ENCODE measurements at places on chromosomes 6 and 20. TPM values are rescaled to one million over a fixed set of nuclear protein-coding genes. Genes with fewer than 3 reads are reported as not detected.
A peak's percentile ranks its signal among the peaks of the same experiment; 100 is the strongest.

GRCh38 chr6:46954837-46955451 is 33.2 kb upstream of the ADGRF5 start:
- no peak for DNase-seq

The METTL24 gene
- not detected for total RNA-seq

DNA sequence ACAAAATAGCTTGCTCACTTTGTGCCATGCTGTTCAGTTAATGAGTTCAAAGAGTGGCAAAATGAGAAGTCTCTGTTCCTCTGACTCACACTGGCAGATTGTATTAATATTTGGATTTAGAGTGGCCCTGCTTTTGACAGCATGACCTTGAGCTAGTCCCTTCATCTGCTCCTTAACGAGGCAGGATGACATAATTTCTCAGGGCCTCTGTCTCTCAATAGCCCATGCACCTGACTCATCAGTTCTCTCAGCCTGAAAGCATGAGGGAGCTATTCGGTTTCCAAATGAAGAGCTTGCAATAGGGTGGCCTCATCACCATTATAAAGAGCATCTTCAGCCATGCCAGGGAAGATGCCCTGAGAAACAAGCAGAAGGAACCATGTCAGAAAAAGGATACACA is 38.2 kb downstream of the CAP2 start:
- DNase-seq, result no peak

The KCNQ5 gene
- 7.2 TPM for total RNA-seq

The ECI2 gene
- 45.5 TPM for total RNA-seq

- no peak for DNase-seq
Observed at GRCh38 chr6:97438011-97438671, 155.1 kb upstream of the MMS22L start.

DNA sequence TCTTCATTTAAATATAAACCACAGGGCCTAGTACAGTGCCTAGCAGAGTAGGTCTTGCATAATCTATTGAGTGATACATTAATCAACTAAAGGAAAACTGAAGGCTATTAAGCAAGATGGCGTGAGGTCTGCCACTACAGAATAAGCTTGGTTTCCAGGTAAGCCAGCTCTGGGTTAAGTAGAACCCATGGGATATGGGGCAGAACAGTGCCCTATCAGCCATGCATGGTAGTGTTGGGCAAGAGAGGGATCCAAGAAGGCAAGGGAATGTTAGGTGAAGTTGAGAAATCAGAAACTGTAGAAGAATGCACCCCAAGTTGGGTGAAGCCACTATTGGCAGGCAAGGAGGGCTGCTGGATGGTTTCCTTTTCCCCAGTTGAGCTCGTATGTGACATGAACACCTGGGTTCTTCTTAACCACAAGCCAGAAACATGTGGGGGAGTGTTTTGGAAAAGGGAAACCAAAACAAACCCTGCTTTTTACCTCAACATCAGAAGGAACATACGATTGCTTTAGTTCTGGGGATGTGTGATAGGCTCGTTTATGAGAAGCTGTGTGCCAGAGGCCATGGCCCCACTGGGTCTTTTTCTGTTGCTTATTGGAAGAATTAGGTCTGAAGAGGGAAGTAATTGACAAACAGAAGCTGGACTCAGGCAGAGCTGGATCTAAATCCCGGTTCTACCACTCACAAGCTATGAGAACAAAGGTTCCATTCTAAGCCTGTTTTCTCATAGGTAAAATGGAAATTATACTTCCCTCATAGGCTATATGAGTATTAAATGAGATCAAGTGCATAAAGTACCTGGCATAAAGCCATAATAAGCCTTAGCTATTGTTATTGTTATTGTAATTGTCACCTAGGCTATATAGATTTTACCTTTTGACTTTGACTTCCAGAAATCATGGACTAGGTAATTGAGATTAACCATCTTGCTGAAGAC is 33.5 kb downstream of the NEDD9 start:
- DNase-seq, result peak; percentile 78

DNA sequence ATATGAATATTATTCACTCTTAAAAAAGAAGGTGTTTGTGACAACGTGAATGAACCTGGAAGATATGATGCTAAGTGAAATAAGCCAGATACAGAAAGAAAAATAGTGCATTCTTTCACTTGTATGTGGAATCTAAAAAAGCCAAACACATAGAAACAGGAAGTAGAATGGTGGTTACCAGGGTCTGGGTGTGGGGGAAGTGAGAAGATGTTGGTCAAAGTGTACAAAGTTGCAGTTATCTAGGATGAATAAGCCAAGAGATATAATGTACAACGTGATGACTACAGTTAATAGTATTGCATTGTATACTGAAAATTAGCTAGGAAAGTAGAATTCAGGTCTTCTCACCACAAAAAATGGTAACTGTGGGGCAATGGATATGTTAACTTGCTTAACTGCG is 151.1 kb upstream of the HCRTR2 start:
- no peak for DNase-seq

GRCh38 chr20:58877050-58877975 is 24.8 kb downstream of the GNAS start:
- no peak for DNase-seq

The MYLK4 gene
- total RNA-seq, result 0.18 TPM

GRCh38 chr6:815348-815738 is 122.4 kb upstream of the EXOC2 start:
- DNase-seq, result no peak

The NHSL1 gene
- total RNA-seq, result 0.35 TPM

The TPX2 gene
- total RNA-seq, result 159 TPM

DNA sequence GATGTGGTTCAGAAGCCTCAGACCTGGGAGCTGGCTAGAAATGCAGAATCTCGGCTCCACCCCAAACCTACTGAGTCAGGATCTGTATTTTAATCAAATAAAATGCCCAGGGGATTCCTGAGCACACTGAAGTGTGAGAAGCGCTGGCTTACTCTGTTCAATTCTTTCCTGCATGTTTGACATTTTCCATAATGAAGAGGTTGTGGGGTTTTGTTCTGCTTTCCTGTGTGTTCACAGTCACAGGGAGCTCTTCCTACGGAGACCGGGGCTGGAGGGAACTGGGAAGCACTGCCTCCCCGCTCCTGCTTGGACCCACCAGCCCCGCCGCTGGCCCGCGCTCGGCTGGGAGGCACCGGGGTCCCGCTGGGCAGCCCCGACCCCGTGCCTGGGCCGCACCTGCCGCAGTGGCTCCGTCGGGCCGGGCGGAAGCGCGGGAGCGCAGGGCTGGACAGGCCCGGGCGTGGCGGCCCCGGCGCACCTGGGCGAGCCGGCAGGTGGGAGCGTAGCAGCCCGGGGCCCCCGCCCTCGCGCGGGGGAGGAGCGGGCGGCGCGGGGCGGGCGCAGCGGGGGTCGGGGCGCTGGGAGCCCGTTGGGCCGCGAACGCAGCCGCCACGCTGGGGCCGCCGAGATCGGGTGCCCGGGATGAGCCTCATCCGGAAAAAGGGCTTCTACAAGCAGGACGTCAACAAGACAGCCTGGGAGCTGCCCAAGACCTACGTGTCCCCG is at the start of gene MAPK13:
Gene MAPK13 (plus strand): TSS at position 573 of the 726 bp plus-strand sequence. CDS start 70 bp downstream, at position 643.
- no peak for DNase-seq

The BEND3 gene
- 4.7 TPM for total RNA-seq

GRCh38 chr20:3168079-3168828 is 5.1 kb downstream of the LZTS3 start:
- DNase-seq, result no peak

DNA sequence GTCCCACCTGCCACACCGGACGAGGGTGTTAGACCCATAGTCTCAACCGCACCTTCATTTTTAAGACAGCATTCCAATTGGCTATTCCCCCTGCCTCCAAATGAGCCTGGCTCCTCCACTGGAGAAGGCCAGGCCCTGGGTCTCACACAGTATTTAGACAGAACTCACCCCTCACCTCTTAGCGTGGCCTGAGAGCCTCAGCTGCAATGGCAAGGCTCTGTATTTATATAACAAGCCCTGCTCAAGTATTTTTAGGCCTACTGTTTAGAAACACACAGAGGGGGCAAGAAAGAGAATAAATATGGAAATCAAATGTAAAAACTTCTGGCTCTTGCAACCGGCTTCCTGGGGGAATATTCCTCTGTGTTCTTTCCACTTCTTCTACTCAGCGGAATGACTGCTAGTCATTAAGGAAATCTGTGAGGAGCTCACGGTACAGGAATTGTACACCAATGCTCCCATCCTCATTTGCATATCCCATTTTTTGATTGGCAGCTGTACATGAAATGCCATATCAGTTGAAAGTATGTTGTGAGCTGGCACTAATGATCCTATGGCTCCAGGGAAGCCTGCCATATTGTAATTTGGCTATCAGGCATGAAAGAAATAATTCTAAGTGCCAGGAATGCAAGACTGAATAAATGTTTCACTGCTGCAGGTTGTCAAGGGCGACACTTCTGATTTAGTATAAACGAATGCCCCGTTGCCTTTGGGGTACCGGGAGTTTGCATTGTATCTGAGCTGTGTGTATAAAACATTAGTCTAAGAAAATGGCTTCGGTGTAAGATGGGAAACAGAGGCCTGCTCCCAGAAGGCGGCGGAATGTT is 207.5 kb downstream of the ZNF217 start:
- DNase-seq, result no peak

The SAPCD1 gene
- 12.8 TPM for total RNA-seq

GRCh38 chr6:144055121-144055931 is 40.0 kb downstream of the SF3B5 start:
- DNase-seq, result peak; percentile 83

GRCh38 chr6:161921602-161922395 is 647.9 kb upstream of the AGPAT4 start:
- no peak for DNase-seq

GRCh38 chr6:2480267-2480966 is 235.0 kb upstream of the GMDS start:
- no peak for DNase-seq

The SPINT3 gene
- not detected for total RNA-seq

DNA sequence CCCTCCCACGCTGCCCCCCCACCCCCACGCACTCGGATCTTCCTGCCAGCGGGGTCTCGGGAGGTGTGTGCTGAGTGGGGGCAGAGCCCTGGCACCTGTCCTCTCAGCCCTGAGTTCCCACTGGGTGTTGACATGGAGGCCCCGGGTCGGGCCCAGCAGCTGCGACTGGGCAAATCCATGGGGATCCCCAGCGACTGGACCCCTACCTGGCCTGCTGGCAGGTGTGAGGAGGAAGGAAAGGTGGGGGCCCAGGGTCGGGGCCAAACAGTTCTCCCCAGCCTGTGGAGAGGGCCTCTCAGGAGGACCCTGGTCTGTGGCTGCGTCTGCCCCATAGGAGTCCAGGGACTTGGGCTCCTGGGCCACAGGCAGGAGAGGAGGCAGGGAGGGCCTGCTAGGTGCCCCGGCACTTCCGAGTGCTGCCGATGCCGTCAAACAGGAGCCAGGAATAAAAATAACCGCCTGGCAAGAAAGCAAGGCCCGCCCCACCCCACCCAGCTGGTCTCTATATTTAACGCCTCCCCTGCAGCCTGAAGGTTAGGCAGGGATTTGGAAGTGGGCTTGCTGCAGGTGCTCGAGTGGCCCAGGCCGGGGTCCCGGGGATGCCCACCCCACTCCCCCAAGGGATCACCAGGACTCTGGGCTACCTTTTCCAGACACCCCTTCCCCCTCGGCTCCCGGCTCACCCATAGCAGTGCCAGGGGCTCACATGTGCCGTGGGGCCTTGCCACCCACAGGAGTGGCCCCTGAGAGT is 1.4 kb upstream of the EEF1A2 start:
- no peak for DNase-seq

DNA sequence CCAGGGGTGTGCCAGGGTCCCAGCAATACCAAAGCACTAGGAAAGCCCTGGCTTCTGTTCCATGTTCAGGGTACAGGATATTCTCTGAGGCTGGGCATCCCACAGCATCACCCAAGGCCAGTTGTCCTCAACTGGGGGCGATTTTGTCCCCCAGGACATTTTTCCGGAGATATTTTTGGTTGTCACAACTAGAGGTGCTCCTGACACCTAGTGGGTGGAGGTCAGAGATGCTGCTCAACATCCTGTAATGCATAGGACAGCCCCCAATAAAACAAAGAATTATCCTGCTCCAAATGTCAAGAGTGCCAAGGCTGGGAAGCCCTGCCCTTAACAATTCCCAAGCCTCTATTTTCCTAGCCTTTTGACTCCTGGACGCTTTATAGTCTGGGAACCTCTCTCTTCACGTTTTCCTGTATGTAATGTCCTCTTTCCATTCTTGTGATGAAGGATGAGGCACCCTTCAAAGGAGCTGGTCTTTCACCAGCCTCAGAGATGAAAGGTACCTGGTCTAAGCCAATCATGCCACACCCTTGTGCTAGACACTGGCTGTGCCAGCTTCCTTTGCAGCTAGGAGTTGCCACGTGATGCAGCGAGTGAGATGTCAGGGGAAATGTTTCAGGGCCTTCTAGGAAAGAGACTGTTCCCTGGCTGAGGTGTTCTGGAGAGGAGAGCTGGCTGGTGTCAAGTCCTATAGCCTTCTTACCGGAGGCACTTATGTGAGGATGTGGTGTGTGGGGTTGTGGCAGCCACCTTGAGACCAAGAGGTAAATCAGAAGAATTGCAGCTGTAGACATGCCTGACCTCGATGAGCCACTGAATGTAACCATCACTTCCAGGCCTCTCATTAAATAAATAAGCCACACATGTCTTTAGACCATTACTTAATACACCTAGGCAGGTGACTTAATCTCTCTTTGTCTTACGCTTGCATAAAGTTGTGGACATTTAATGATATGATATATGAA is 23.4 kb upstream of the KCNG1 start:
- no peak for DNase-seq

- no peak for DNase-seq
Observed at GRCh38 chr6:37456816-37457560, 24.0 kb downstream of the CMTR1 start.

DNA sequence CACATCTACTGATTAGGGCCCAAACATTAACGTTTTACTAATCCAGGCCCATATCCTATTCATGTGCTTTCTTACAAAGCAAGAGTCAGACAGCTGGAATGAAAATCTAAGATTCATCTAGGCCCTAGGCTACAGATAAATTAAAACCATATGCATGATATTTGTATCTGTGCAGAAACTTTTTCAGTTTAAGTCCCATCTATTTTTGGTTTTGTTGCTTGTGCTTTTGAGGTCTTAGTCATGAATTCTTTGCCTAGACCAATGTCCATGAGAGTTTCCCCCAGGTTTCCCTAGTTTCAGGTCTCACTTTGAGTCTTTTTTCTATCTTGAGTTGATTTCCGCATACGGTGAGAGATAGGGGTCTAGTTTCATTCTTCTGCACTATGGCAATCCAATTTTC is 20.2 kb downstream of the ADNP start:
- no peak for DNase-seq

- DNase-seq, result no peak
Observed at GRCh38 chr6:160198606-160199211, 59.9 kb downstream of the SLC22A2 start.
